Suprapubic skin (tissue), 4 donors: ENCODE measurements at places on chromosomes 6 and 20.

GRCh38 chr20:33444797-33445560, 1.4 kb upstream of the SNTA1 start:
- no peak for DNase-seq

GRCh38 chr20:44460795-44461141, 14.9 kb upstream of the TTPAL start:
- no peak for DNase-seq

DNA sequence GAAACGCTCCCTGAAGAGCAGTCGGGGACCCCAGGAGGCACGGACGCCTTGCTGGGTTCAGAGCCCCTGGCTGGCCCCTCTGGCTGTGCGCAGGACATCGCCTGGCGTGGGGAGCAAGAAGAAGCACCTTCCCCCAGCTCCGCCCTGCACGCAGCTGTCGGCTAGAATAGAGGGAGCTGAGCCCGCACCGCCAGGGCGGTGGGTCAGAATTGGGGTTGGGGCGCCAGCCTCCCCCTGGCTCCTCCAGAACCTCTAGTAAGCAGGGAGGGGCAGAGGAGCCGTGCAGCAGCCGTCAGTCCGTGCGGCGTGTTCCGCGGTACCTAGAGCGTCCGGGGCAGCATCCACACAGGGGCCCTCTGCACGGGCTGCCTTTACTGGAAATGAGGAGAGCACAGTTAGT, 53.2 kb downstream of the KCNQ2 start:
- no peak for DNase-seq

GRCh38 chr20:39676857-39677391, 714.8 kb downstream of the DHX35 start:
- DNase-seq, result no peak
